NCI-H2081 treated with DMSO at 0.1 percent for 48 hours (cell line): ENCODE measurements at places on chromosomes 13 and 19.

DNA sequence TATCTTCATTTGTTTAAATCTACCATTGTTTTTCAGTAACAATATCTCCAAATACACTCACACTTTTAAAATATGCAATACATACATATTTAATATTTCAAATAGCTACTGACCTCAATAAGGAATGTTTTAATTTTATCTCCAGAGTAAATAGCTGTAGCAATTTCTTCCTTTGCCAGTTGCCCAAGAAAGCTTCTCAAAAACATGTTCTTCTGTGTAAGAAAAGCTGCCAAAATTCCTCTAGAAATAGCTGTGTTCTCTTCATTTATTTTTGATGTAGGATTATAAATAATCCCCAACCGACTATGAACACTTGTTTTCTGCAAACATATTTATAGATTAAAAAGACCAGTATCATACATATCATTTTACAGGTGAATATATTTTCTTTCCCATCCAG is 150.5 kb downstream of the UGGT2 start:
- DNase-seq = no peak

DNA sequence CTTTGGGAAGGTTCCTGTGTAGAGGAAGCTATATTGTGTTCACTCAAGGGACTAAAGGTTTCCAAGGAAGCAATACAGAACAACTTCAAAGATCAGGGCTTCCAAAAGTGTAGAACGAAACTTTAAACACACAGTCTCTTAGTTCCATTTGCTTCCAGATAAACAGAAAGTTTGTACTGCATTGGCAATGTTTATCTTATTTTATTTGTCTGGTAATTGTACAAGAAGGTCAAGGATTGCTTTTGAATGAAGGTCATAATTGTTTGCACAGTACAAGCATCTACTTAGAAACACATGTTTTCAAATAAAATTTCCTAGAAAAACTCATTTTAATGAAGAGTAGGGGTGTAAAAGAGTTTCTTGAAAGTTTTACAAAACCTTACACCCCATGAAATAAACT is 712.7 kb upstream of the SGCG start:
- DNase-seq = no peak

- DNase-seq = no peak
These were observed 7.5 kb upstream of the ARRDC2 start for GRCh38 chr19:18000480-18000914.

GRCh38 chr19:16897856-16898161 is 9.0 kb downstream of the F2RL3 start:
- DNase-seq = no peak

GRCh38 chr13:107835339-107836018 is 379.9 kb downstream of the LIG4 start:
- no peak for DNase-seq

DNA sequence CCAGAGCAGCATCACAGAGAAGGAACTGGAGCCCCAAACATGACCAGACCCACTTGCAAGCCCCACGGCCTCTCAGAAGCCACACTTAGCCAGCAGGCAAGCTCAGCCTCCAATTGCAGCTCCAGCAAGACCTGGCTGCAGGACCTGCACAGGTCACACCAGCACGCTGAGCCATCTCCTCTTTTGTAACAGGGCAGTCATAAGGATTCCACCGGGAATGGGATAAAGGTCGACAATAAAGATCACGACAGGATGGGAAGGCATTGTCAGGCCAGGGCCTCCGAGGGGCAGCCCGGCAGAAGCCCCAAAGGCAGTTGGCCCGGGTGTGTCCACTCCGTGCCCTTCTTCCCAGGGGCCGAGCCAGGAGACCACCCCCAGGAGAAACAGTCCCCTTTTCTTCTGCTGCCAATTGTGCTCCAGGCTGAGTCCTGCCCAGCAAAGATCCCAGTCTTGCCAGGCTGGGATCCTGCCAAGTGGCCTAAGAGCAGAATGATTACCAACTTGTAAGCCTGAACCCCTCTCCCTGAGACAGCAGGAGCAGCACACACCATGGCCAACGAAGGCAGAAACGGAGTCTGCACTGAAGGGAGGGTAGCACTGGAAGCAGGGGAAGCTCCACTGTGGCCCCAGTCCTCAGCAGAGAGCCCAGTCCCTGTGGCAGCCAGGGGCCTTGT is 12.5 kb downstream of the PEPD start:
- no peak for DNase-seq

GRCh38 chr19:11444059-11444458 is 8.6 kb downstream of the PRKCSH start:
- DNase-seq = no peak

DNA sequence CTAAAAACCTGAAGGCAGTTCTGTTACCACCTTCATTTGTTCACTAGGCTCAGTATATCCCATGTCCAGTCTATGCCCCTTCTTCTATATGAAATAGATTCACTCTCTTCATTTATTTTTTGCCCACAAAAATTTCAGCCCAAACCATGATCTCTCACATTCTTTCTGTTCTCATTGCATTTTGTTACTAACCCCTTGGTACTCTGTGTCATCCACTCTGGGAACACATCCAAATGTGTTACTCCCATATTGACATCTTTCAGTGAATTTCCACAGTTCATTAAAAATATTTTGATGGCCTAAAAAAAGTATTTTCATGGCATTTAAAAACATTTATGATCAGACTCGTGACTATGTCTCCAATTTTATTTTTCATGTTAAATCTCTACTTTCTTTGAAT is 378.9 kb downstream of the SLITRK1 start:
- no peak for DNase-seq

DNA sequence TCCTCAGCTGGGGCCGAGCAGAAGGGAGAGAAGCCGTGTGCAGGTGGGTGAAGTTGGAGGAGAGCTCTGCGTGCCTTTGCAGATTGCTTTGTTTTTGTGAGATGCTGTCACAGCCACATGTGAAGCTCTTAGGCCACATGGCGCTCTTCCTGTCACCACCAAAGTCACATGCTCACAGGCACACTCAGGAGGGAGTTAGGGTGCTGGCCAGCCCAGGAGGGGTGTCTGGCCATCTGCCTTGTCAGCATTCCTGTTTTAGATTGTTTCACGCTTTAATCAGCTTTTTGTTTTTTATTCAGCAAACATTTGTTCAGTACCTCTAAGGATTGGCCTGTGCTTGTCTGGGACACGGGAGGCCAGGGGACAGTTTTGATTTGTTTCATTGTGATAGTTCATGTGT is 21.9 kb downstream of the GPATCH1 start:
- DNase-seq = no peak

DNA sequence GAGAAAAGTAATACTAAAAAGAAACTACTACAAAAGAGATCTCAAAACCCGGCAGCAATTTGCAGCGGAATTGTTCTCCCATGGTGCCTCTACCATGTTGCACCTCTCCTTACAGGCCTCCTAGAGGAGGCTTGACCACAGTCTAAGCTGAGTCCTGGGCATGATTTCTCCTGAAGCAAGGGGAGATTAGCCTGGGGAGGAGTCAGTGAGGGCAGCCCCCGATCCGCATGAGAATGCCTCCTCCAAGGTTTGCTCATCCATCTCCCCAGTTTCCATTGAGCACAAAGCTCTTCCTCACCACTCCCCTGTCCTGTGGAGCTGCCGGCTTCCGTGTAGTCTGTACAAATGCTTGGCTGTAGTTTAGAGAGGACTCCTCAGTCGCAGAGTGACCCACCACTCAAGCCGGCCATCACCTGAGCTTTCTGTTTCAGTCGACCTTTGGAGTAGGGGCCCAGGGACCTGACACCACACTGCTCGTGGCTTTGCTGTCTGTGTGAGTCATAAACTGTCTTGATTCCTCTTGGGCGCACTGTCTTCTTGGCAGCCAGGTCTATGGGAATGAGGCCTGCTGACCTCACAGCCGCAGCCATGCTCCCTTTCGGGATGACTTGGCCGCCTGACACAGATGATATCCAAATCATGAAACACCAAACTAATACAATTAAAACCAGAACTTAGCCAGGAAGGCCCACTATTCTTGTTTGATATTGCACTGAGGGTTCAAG is 72.3 kb downstream of the C1QTNF9 start:
- DNase-seq = no peak

DNA sequence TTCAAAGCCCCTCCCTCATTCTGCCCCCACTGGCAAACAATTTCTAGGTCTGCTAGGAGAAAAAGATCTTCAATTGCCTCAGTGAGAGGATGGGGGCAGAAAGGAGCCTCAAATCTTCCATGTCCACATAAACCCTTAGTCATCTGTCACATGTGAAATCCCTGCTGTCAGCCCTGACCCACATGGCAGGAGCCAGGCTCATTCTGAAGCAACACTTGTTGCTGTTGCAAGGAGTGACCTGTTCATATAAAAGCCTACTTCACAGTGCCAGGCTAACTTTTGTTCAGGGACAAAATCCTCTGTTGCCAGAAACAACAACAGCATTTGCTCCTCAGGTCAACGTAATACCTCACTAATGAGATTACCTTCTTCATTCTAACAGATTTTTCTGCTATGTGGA is 70.5 kb downstream of the IRS2 start:
- no peak for DNase-seq

GRCh38 chr13:26186995-26187394 is 35.1 kb downstream of the RNF6 start:
- no peak for DNase-seq

GRCh38 chr19:1000591-1001537 is 645 bp downstream of the GRIN3B start:
- DNase-seq = no peak

DNA sequence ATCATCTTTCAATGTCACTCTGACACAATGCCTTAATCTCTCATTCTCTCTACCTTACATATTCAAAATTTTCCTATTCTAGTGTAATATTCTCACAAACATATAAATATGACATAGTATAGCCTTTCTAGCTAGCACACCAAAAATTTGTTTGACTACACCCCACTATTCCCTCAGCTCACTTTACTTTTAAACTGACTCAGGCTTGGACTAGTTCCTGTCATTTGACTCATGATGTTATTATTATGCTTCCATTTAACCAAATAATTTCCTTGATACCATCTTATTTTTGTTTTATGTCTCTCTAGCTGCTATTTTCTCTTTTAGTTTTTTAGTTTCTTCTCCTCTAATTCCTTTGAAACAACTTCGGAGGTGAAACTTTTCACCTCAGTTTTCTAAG is 1745.6 kb upstream of the PCDH20 start:
- no peak for DNase-seq

DNA sequence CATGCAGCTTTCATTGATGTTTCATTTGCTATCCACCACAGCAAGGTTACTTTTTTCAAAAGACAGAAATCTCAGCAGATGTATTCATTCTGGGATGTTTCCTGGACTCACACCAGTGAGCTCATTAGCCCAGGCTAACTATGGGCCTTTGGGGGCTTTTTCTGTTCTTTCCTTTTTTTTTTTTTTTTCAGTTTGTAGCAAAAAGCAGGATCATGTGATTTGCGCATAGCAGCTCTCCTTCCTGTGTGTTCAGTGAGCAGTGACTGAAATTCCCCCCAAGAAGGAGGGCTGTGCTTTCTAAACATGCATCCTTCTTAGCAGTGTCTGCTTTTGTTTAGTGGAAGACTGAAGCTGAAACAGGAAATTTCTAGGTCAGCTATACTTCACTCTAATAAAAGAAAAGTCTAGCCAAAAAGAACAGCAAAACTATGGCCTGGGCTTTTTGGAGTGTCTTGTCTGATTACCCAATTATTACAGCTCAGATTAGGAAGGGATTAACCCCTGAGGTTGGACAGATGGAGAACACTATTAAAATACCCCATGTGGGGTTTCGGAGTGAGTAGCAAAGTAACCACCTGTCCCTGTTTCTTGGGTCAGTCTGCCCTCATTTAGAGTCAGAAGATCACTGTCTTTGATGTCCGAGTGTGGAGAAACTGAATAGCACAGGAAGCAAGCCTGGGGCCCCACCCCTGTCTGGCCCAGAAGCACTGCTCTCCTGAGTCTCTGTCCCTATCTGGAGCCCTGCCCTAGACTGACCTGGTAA is 8.9 kb upstream of the AMER2 start:
- no peak for DNase-seq

GRCh38 chr13:42041684-42042035 is 6.8 kb upstream of the DGKH start:
- DNase-seq = no peak

- no peak for DNase-seq
These were observed 98.1 kb upstream of the AKAP11 start for GRCh38 chr13:42173789-42174343.

DNA sequence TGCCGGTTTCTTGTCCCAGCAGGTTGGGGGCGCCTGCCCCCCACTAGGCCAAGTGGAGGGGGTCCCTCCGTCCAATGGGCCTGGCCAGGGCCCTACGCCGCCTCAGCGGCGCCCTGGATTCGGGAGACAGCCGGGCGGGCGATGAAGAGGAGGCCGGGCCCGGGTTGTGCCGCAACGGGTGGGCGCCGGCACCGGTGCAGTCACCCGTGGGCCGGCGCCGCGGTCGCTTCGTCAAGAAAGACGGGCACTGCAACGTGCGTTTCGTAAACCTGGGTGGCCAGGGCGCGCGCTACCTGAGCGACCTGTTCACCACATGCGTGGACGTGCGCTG is 6.2 kb downstream of the KCNJ14 start:
- no peak for DNase-seq

DNA sequence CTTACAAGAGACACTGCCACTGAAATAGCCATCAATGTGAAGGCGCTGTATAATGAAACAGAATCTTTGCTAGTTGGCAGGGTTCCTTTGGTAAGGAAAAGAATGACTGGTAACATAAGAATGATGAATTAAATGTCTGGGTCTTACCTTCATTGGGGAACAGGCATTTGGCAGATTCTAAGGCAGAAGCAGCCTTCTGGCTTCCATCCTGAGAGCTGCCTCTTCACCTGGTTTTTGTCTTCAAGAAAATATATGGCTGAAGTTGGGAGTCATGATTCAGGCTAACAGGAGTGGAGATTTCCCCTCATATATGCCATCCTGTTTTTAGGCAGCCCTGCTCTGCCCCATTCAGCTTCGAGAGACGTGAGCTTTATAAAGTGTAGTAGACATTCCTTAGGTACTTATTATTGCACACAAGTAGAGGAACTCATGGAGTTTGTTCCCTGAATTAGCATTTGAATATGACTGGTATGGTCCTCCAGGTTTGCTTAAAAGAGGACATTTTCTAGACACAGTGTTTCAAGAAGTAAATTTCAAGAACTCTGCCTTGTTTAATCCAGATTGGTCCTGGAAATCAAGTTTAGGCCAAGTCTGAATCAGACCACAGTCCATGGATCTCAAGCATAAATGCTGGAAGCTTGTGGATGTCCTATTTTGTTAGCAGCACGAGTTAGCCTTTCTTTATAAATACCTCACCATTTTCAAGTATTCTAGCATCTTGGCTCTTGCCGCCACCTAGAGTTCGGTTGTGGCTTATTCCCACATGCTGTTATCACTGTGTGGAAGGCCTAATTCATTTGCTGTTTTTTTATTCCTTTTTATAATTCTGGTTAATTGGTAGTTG is 56.2 kb upstream of the AKAP11 start:
- DNase-seq = no peak
